ENCODE measurements at places on chromosomes 6 and 20.

DNA sequence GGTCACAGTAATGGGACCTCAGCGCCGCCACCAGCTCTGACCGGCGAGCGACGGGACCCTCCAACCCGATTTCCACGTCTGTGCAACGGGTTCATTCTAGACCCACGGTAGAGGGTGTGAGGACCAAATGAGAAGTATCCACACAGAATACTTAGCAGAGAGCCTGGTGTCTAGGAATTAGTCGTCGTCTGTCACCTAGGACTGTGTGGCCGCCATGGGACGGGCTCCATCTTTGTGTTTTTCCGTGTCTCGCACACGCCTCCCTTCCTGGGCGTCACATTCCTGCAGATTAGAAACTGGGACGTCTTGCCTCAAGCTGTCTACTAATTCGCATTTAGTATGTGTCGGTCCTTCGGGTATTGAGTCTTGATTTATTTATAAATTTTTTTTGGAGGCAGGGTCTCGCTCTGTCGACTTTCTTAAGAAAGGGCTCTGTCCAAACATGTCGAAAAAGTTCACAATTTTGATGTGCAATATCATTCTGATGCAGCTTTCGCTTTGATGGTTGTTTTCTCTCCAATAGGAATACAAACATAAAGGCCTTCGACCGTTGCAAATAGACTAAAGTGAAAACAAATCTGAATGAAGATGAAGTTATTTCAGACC lies 563 bp downstream of the MGME1 start:
- DNase-seq: no peak

GRCh38 chr6:72832271-72832670 lies 210.4 kb downstream of the KCNQ5 start:
- DNase-seq: no peak

DNA sequence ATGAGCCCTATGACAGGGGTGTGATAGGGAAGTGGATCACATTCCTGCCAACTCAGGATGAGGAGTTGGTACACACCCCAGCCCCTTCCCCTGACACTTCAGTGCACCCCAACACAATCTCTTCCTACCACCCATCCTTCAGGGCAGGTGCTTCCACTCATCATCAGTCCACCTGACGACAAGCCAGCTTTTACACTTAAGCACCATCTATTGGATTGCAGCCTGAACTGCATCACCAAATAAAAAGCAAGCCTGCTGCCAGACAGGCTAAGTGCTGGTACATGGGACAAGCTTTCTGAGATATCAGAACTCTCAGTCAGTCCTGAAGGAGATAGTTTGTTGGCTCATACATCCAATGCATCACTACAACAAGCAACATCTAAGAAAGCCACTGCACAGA lies 69.0 kb upstream of the TMEM200A start:
- no peak for DNase-seq

DNA sequence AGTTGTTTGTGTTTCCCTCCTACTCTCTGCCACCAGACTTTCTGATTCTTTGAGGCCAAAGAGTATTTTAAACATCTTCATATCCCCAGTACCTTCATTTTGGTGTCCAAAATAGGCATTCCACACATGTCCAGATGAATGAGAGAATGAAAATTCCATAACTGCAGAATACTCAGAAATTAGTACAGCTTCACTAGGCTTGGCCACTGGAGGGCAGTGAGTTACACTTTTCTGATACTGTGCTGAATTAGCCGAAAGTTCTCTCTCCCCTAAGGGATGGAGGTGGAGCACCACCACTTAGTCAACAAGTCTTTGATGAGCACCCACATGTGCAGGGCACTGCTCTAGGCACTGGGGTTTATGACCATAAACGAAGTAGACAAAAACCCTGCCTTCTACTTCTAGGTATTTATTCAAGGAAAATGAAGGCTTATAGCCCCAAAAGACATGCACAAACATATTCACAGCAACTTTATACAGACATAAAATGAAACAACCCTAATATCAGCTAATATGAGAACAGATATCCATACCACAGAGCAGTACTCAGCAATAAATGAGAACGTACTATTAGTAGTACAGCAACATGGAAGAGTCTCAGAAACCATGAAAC lies 46.1 kb upstream of the TMEM217 start:
- DNase-seq: no peak

DNA sequence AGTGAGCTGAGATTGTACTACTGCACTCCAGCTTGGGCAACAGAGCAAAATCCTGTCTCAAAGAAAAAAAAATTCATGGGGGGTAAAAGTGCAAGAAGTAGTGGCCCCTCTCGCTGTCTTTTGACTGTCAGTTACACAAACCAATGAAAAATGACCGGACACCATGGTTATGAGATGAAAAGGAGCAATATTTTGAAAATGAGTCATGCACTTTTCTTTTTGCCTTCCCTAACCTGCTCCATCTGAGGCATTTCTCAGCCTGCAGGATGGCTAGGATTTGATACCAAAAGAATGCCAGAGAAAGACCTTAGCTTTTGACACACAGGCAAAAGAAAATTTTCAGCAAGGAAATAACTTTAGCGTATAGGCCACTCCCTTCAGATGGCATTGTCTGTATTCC lies 181.7 kb upstream of the ARID1B start:
- no peak for DNase-seq

DNA sequence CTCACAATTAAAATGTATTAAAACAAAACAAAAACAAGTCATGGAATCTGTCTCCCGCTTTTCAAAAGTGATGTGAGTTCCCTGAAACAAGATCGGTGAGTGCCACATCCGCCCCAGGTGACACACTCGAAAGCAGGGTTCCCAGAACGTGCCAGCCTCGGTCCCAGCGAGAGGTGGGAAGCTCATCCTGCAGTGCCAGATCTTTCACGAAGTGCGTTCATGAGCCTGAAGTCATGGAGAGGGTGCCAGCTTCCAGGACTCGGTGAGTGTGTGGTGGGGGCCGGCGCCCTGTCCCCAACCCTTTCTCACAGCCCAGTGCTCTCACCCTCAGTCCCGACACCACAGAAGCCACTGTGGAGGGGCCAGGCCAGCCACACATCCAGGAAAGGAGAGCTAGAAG lies 127.4 kb downstream of the WDR27 start:
- DNase-seq: no peak

DNA sequence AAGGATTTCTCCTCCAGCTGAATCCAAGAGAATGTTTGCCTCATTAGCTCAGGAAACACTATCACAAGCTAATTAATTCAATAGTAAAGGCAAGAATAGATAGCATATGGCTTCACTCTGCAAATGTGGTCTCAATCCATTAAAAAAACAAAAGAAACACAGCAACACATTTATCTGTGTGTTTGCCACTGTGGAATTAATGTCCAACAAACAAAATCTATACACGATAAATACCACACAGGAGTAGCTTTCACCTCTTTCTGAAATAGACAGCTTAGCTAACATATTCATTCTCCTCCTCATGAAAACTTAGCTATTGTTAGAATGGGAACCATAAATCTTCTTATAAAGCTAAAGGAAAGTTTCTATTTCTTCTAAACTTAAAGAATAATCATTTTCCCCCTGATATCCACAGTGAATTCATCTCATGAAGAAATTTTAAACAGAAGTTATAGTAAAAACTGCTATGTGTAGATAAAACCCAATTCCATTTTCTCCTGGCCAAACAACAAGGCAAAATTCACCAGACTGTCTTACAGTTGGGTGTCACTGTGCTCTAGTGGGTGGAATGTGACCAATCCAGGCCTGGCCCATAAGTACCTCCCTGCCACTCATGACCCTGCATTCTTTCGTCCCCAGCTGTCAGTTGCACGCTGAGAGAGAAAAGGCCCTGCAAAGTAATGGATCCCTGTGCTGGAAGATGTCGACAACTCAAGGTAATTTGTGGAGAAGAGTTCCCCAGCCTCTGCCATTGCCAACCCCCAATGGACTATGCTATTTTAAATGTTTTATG lies 92.9 kb upstream of the NRSN1 start:
- DNase-seq: no peak

DNA sequence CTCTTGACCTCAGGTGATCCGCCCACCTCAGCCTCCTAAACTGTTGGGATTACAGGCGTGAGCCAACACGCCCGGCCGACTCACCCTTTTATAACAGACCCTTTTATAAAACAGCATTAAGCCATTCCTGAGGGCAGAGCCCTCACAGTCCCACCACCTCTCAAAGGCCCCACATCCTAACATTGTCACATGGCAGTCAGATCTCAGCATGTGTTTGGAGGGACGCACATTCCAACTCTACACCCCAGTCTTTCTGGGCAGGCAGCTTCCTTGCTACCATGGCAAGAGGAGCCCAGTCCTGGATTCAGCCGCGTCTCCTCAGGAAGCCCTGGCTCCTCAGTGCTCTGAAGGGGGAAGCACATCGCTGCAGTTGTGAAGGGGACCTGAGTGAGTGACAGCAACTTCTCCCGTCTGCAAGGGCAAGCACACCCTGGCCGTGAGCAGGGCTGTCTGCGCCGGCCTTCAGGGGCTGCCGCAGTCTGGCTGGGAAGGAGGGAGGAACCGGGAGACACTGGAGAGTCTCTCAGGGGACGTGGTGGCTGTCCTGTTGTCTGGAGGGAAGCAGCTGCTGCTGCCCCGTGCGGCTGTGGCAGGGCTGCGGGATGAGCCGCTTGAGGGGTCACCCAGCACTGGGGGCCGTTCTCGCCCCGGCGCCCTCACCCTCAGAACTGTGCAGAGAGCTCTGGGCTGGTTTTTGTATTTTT lies 15.9 kb downstream of the OSBPL2 start:
- no peak for DNase-seq

GRCh38 chr20:45337367-45338120 lies 10.7 kb downstream of the SDC4 start:
- DNase-seq: no peak

DNA sequence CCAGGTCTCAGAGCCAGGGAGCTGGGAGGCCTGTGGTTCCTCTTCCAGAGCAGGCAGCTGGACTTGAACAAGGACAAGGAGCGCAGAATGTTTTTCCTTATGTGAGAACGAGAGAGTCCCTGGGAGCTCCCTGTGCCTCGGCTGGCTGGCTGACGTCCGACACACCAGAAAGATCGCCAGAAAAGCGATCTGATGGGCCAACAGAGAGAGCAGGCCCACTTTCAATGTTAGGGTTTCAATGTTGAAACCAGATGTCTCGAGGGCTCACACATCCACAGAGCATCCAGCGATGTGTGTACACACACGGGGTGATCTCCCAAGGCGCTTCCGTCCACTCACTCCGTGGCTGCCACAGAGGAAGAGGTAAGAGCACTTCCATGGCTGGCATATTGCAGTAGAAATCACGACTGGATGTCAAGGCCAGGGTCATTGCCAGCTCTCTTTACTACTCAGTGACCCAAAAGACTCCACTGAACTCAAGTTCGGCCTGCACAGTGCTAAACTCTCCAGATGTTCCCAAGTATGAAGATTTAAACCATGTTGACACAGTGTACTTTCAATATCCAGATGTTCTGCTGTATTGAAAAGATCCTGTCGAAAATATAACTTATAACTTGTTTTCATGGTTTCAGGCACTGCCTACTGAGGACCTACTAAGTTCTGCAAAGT lies 70.8 kb upstream of the FOXC1 start:
- DNase-seq: no peak

DNA sequence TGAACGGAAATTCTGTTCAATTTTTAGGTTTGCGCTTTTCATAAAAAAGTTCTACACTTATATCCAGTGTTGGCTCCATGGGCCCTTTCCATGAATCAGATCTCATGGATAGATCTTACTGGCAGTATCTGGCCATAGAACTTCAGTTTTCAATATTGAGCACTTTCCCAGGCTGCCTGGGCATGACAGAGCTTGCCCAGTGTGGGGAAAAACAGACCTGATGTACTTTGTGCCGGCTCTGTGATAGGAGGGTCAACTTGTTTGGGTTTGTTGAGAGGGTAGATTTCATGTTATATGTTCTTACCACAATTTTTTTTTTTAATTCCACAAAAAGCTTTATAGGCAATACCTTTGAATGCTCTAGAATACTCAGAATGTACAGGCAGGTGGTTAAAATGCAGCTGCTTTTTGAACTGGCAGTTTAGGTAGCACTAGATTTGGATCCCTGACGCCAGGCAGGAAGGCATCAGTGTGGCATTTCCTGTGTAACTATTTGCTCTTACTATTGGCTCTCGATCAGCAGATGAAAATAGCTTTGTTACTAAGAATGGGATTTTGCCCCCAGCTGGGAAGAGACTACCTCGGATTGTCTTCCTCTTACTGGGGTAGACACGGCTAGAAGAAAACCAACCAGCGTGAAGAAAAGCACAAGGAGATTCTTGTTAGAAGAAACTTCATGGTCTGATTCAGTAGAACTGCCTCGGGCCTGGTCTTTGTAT lies 404.9 kb upstream of the SOX4 start:
- no peak for DNase-seq

- DNase-seq: no peak
Measured at GRCh38 chr6:36524871-36525270, 22.4 kb downstream of the STK38 start.

DNA sequence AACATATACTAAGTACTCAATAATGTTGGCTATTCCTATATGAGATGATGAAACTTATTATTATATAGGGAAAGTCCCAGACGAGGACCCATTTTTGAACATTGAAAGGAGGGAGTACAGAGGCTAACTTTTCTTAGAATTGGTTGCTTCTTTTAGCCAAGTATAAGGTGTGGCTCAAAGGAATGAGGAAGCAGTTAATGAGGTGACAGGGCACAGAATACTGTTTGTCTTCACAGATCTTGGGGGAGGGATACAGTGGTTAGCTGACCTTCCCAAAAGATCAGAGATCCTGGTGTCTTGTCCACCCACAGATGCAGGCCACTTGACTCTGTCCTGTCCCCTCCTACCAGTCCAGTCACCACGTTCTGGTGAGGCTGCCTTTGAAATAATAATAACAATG lies 67.8 kb upstream of the EPB41L1 start:
- DNase-seq: no peak

- no peak for DNase-seq
Measured at GRCh38 chr6:1761477-1761877, 151.8 kb downstream of the FOXC1 start.

- no peak for DNase-seq
Measured at GRCh38 chr20:61737812-61738443, 327.8 kb downstream of the TAF4 start.
